ENCODE measurements at places on chromosomes 4 and X.

GRCh38 chrX:80223982-80224579 lies 196.2 kb upstream of the TENT5D start:
- no peak for DNase-seq

- DNase-seq, result peak; percentile 25
Measured at GRCh38 chr4:85824166-85824945, 349.4 kb downstream of the ARHGAP24 start.

DNA sequence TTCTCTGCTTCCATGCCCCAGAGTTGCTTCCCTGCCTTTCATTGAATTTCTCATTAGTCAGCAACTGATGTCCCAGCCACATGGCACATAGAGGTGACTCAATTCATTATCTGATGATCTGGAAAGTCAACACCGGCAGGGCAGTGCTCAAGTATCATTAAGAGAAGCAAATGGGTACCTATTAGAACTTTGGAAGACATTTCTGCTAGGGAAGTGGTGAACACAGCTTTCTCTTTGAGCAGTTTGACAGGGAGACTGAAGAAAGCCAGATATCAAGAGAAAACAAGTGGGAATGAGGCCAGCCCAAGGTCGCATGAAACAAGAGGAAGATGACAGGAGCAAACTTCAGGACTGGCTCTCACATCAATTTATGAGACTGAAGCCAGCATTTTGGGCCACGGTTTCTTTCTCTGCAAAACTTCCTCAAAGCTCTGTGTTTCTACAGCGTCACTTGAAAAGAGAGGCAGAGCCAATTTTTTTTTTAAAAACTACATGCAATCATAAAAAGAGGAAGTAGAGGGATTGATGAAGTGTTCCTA lies 108.3 kb upstream of the RPS6KA3 start:
- peak; percentile 57 for DNase-seq

GRCh38 chr4:139144911-139145551 lies 32.0 kb downstream of the ELF2 start:
- peak; percentile 21 for DNase-seq

DNA sequence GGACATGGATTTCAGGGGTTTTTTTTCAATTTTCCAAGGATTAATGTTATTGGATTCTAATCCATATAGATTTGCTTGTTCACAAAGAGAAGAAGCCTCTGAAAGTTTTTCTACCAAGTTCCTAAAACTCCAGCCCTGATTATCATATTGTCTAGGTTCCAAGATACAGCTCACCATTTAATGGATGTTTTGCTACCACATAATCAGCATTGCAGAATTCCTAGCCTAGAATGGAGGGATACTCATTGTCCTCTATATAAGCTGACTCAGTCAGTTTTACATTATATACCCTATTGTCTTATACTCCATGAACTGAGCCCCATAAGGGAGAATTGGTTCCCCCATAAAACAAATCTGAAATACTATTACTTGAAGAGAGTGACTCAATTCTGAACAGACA lies 664.7 kb upstream of the FAM241A start:
- DNase-seq, result no peak

DNA sequence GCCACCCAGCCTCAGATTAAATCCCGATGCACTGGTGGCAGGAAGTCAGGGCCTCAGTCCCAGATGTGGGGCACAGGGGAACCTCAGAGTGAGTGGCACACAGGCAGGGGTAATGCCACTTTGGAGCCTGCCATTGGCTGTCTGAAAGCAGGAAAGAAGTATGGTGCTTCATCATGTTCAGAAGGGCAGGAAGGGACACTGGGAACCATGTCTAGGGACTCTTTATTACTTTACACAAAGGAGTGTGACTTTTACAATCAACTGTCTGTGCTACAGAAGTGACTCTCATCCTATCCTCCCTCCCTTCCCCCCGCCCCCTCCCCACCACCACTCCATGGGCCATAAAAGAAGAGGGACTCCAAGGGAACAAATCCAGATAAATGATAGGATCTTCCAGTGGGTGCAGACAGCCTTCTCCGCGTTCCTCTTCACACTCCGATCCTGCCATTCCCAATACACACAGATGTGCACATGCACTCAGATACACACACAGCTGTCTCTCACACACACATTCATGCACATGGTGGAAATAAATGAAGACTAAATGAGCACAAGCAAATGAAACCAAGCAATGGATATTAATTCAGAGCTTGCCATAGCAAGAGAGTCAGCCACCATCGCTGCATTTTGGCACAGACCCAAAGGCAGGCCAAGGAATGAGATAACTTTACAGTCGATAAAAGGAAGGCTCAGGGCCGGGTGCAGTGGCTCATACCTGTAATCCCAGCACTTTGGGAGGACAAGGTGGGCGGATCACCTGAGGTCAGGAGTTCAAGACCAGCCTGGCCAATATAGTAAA lies 2.5 kb upstream of the TMEM154 start:
- no peak for DNase-seq

- no peak for DNase-seq
Measured at GRCh38 chr4:48639807-48640206, 140.3 kb downstream of the FRYL start.

GRCh38 chrX:5971300-5971699 lies 257.4 kb downstream of the NLGN4X start:
- no peak for DNase-seq

GRCh38 chr4:172573899-172574298 lies 594.7 kb upstream of the GALNT7 start:
- no peak for DNase-seq

GRCh38 chr4:95129821-95130311 lies 372.1 kb downstream of the BMPR1B start:
- DNase-seq, result peak; percentile 91

- peak; percentile 17 for DNase-seq
Measured at GRCh38 chrX:140526171-140526570, 21.3 kb upstream of the SOX3 start.

- DNase-seq, result peak; percentile 79
Measured at GRCh38 chr4:150078041-150078578, at the start of gene DCLK2. DCLK2 (plus strand) TSS chr4:150078445; CDS start chr4:150079028, 583 bp downstream.

GRCh38 chrX:83077606-83078005 lies 430.5 kb upstream of the POU3F4 start:
- no peak for DNase-seq

DNA sequence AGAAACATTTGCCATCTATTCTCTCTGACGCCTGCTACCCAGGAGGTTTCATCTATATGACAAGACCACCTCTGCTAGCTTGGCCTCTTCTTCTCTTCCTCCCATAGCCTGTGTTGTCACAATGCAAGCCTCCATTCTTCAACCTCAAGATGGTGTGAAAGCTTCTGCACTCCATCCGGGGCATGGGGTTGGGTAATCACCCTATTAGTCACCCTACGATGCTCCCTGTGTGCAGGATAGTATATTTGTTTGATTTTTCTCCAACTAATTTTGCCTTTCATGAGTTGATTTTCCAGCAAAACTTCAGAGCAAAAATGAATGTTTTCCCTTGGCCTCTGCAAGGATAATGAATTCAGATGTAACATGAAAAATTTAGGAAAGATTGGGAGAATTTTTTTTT lies 128.0 kb upstream of the STS start:
- no peak for DNase-seq

DNA sequence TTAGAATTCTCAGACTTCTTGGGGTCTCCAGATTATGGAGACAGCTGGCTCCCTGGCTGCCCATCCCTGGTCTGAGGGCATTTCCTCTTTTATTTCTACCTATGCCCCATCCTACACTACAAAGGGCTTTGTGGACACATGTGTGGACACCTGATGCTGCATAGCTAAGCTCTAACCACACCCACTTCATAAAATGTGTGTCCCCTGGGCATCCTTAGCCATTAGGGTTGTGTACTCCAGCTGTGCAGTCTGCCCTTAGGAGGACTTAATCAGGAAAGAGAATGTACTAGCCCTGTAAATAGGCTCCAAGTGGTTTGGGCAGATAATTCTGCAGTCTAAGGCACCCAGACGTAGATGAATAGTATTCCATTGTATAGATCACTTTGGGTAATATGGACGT lies 47.0 kb downstream of the COQ2 start:
- no peak for DNase-seq

- peak; percentile 34 for DNase-seq
Measured at GRCh38 chr4:74619931-74620702, 174.2 kb downstream of the BTC start.

GRCh38 chr4:22391551-22391950 lies 124.3 kb downstream of the ADGRA3 start:
- peak; percentile 14 for DNase-seq

GRCh38 chr4:184389978-184390900 lies 84.1 kb downstream of the IRF2 start:
- no peak for DNase-seq

GRCh38 chr4:27861381-27861787 lies 1000.7 kb downstream of the STIM2 start:
- DNase-seq, result peak; percentile 40

- DNase-seq, result no peak
Measured at GRCh38 chr4:144649646-144650045, 3.7 kb downstream of the HHIP start.

DNA sequence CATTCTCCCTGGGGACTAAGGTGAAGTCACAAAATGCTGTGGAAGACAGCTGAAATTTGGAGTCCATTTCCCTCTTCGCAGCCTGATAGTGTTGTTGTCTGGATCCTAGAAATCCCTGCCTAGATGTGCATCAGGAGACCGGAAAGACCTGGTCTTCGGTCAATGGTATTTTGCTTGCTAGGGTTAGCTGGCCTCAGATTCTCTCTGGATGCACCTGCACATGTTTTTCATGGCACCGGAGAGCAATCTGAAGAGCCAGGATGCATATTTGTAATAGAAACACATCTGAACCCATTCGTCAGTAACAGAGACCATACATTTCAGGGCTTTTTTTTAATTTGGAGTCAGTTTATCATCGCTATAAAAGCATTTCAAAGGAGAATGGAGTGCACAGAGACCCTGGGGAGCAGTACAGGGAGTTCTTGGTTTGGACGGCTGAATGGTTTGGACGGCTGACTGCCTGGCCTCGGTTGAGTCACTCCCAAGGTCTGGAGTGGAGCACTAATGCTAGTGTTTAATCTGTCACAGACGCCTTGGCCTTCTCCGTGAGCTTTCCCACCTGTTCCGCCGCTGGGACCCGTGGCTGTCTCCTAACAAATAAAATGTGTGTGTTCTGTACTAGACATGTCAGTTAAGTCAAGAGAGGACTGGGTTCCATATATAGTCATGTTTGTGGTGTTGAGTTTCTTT lies 7.5 kb upstream of the PDLIM3 start:
- no peak for DNase-seq

GRCh38 chr4:81808011-81808672 lies 336.4 kb upstream of the RASGEF1B start:
- DNase-seq, result no peak

DNA sequence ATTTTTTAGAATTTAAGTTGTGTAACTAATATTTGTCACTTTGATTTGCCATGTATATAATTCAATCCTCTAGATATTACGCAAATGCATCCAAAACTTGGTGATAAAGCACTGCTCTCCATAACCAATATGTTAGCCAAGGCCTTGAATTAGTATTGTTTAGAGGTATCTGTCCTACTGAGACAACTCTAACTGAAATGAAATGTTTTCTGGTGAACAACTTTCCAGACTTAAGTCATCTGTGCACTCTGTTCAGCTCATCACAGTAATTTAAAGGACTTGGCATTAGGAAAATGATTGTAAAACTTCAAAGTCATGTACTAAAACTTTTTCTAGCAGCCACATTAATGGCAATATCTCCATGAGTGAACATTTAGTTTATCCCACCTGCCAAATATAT lies 73.1 kb downstream of the HPGD start:
- no peak for DNase-seq

DNA sequence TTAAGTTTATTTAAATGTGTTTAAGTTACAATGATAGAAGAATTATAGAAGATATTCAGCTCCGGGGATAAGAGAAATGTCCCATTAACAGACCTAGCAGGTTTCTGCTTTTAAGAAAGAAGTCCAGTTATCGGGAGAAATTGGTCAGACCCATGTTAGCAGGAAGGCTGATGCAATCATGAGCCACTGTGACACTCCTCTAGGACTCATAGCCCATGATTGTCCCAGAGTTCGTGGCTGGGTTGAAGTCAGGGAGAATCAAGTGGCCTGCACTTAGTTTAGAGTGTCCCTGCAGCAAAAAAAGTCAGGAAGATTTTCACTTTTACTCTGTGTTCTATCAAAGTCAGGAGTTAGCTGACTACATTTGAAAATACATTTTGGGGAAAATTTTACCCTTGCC lies 72.0 kb downstream of the TMEM144 start:
- DNase-seq, result peak; percentile 26

GRCh38 chr4:169133932-169134331 lies 123.9 kb upstream of the CBR4 start:
- no peak for DNase-seq

DNA sequence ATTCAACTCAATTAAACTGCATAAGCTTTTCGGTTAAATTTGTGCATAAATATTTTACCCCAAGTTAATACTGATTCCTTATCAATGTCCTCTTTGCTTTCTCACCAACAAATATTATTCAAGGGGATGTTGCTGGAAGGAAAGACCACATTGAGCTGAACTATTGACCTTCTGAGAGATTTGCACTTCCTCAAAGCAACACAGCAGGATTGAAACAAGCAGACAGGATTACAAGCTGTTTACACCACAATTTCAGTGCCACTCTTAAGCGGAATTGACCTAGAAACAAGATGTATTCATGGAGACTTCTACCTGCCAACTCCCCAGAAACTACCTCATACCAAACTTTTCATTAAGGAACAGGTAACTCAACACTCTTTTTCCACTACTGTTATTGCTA lies 96.5 kb upstream of the DUSP21 start:
- peak; percentile 12 for DNase-seq

GRCh38 chr4:158080354-158080753 lies 92.5 kb downstream of the GASK1B start:
- DNase-seq, result no peak

DNA sequence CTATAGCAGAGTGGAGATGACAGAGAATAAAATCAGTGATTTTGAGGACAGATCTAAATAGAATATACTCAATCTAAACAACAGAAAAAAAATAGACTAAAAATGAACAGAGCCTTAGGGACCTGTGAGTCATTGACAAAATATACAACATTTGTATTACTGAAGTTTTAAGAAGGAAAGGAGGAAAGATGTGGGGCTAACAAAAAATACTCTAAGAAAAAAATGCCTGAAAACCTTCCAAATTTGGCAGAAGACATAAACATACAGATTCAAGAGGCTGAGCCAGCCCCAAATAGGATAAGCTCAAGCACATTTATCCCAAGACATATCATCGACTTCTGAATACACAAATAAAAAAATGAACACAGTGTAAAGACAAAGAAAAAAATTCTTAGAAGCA lies 123.6 kb upstream of the INTU start:
- DNase-seq, result no peak

GRCh38 chr4:185700630-185701029 lies 111.4 kb downstream of the SORBS2 start:
- no peak for DNase-seq

DNA sequence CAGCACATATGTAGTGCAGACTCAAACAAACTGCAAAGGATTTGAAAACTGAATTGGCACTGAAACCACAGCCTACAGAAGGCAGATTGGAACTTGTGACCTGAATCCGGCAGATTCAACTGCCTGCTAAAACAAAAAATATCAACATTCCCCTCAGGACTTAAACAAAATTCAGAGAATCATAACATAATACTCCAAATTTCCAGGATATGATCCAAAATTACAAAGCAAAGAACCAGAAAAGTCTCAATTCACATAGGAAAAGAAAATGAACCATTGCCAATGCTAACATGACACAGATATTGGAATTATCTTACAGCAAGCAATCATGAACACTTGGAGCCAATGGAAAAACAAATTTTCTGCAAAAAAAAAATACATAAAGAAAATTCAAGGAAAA lies 250.4 kb downstream of the PRDM5 start:
- no peak for DNase-seq

GRCh38 chrX:47232803-47233332 lies at the start of gene USP11:
USP11 (plus strand) TSS chrX:47233009; CDS start chrX:47233044, 35 bp downstream.
- DNase-seq, result peak; percentile 48

GRCh38 chr4:188245651-188246050 lies 106.4 kb downstream of the TRIML1 start:
- no peak for DNase-seq
